ENCODE measurements at places on chromosomes 1 and 21.
A peak's percentile ranks its signal among the peaks of the same experiment; 100 is the strongest.

DNA sequence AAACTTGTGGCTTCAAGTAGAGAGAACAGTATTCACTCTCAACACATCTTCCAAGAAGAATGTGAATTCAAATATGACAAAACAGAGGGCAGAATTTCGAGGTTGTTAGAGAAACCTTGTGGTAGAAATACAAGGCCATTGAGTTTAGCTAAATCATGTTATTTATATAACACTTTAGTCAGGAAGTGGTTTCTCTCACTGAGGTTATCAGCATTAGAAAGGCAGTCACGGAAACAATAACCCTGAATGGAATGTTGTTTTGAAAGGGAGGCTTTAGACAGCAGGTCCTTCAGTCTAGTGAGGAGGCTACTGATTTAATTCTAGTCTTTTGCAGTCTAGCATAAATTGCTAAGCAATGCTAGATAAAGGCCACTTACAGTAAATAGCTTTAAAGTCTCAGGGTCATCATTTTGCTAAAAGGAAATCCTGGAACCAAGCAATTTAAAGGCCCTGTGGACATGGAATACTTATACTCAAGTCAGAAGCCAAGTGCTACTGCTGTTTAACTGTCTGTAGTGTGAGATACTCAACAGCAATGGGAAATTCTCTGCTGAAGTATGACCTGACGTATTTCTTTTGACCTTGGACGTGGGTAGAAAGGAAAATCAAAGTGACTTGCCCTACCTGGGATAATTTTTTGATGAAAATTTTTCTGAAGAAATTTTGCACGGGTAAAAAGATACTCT lies 89.0 kb upstream of the CHODL start:
- no peak for DNase-seq

GRCh38 chr21:23968722-23969647 lies 1638.3 kb downstream of the MRPL39 start:
- DNase-seq: peak; percentile 76

DNA sequence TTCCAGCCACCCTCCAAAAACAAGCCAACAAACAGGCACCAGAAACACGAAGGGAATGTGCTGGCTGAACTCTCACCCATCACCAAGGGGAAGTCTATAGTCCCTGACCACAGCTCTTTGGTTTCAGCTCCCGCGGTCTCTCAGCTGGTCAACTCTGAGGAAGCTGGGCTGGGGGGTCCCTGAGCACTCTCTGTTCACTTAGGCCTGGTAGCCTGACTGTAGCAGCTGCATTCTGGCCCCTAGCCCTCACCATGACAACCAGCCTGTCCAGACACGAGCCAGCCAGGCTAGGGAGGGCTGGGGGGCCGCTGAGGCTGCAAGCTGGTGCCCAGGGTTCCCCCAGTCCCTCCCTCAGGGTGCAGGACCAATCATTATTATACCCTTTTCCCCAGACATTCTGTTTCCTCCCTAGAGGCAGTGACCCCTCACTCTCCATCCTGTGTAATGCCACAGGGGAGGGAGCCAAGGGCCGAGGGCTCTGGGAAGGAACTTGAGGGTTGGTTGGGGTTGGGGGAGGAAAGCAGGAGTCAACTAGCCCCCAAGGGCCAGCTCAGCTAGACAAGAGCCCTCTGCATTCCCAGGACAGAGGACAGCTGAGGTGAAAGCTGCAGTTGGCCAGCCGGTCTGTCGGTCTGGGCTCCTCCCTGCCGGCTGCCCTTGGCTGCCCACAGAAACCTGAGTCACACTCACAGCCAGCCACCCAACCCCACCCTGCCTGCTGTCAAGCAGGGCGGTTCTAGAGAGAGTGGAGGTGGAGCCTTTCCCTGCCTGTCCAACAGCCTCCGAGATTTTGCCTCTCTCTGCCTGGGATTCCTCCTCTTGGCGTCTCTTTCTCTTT lies 1.2 kb upstream of the TRAPPC3 start:
- DNase-seq: peak; percentile 35

DNA sequence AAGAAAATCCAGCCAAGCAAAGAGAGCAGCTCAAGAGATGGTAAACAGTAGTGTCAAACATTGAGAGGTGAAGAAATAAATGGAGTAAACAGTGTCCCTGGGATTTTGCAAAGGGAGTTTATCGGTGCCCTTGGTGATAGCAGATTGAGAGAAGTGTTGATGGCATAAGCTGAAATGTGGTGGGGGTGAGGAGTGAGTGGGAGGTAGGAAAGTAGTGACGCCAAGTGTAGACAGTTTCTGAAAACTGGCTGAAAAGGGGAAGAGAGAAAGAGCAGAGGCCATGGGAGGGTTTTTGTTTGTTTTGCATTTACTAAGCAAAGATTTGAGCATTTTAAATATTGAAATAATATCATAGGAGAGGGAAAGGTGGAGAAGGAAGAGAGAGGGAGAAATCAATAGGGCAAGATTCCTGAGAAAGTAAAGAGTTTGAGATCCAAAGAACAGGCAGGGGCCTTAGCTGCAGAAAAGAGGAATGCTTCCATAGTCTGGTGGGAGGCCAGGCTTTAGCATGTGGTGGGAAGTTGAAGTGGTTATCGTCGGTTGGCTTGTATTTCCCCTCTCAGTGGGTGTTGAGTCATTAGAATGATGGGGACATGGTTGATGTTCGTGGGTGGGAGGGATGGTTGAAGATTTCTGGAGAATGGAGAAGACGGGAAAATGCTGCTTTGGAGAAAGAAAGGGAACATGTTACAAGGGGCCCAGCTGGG lies 26.8 kb upstream of the RASAL2 start:
- DNase-seq: no peak

DNA sequence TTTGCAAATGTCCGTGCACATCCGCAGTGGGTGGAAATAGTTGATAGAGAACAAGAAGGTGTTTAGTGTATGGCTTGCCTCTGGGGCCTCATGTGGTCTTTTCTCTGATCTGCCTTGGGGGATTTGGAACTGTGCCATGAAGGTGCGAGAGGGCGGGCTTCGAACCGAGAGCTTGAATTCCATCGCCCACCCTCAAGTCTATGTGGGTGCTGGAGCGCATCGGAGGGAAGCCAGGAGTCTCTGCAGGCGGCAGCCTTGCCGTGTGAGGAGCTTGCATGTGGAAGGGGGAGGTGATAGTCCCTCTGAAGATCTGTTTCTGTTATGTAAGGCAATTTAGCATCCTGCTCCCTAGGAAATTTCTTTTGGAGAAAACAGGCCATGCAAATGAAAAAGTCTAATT lies 119.6 kb downstream of the HUNK start:
- DNase-seq: no peak

DNA sequence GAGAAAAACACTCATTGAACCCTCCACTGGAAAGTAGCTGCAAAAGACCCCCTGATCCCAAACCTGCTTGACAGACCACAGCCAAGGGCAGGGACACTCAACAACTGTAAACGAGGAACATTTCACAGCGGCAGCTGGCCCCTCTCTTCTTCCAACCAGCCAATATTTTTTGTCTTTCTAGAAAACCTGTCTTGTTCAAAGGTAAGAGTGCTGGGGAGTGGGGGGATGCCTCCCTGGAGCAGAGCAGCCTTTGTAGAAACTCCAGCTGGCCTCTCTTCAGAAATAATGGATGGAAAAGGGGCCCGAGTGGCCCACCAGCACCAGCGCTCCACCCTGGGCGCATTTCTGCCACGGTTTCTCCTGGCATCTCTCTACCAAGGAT lies 384.0 kb downstream of the RRAGC start:
- DNase-seq: no peak

GRCh38 chr1:99559166-99559565 lies 86.7 kb upstream of the PALMD start:
- DNase-seq: no peak

GRCh38 chr1:2866422-2867086 lies 65.1 kb upstream of the TTC34 start:
- no peak for DNase-seq

GRCh38 chr1:228978484-228979324 lies 243.4 kb downstream of the RHOU start:
- no peak for DNase-seq

- DNase-seq: no peak
These were observed 786.6 kb upstream of the RGS18 start for GRCh38 chr1:191371626-191372025.

DNA sequence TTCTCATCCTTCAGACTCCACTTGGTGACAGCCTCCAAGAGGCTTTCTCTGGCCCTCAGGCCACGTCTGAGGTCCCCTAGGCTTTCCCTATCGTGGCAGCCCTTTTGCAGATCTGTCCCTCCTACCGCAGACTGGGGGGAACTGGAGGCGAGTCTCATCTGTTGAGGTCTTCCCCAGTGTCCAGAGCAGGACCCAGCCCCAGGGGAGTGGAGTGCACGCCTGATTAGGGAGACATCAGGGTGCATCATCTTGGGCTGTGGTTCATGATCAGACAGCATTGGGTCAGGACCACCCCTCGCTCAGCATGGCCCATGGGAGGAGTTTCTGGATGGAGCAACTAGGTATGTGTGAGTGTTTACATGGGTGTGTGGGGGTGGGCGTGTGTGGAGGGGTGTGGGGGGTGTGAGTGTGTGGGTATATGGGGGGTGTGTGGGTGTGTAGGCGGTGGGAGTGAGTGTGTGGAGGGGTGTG lies 8.5 kb upstream of the MATN1 start:
- no peak for DNase-seq

DNA sequence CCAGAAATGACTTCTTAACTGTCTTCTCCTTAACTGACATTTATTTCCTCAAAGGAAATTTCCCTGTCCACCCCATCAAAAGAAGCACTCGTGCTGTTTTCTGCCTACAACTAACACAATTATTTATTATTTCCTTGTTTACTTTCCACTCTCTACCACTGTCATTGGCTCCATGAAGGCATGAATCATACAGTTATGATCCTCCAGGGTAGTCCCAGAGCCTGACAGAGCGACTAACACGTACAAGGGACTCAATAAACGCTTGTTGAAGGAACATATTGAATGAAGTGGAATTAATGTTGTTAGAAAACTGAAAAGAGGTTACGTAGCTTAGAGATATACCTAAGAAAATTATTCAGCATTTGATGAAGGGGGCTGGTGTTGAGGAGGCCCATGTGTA lies 20.9 kb downstream of the GREM2 start:
- DNase-seq: no peak

GRCh38 chr21:35136586-35137219 lies 87.6 kb upstream of the RUNX1 start:
- no peak for DNase-seq

DNA sequence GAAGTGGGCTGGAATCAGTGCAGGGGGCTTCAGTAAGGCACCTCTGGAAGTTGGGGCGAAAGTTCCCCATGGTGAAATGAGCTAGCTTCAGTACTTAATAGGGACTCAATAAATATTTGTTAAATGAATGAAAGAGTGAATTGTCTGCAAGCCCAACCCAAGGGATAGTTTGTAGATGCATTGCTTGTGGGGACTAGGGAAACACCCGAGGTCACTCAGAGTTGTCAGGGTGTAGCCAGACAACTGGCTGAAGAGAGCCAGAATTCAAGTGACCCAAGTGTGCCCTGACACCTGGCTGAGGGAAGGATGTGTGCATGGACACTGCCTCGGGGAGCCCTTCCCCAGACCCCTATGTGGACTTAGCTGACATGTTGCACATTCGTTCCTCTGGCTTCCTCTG lies 1.3 kb upstream of the SLC26A9 start:
- no peak for DNase-seq

GRCh38 chr21:35933466-35933865 lies 126.9 kb downstream of the SETD4 start:
- DNase-seq: no peak

DNA sequence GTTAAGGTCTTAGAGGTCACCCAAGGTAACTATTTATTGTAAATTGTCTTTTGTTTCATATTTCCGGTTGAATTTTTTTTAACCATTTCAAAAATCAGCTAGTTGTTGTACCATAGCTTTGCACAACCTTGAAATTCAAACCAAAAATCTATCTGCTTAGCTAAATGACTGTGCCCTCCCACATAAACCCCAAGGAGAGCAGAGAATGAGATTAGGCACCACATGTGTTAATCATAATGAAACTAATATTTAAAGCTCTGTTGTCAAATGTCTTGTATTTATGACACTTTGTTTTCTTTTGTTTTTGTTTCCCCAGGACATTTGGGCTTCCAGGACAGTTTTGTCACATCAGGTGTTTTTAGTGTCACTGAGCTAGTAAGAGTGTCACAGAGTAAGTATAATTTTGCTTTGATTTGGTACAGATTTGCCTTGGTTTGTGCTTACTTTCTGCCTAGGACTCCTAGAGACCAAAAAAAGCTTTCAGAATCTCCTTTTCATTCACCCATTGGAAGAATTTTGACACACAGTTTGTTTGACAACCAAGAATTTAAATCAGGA lies 249.9 kb downstream of the NFIA start:
- DNase-seq: no peak

GRCh38 chr1:185645162-185645640 lies 89.0 kb upstream of the HMCN1 start:
- no peak for DNase-seq

- DNase-seq: no peak
These were observed 17.2 kb downstream of the PPT1 start for GRCh38 chr1:40079774-40080400.

GRCh38 chr21:44691686-44692085 lies 5.3 kb upstream of the KRTAP10-12 start:
- DNase-seq: no peak

DNA sequence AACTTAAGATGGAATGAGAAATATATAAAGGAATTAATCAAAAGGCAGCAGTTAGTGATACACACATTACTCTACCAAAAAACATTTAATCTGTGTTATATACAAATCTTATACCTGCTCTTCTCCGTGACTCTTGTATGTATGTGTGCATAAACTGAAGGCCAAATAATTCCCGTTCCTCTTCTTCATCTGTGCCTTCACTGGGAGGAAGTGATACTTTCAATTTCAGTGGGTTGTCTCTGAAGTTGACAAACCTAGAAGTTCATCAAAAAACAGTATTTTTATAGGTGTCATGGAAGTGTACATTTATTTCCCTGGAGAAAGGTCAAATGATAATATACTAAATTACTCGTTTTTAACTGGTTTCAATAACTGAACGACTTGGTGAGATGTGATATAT lies 19.3 kb downstream of the TRMT13 start:
- DNase-seq: no peak

DNA sequence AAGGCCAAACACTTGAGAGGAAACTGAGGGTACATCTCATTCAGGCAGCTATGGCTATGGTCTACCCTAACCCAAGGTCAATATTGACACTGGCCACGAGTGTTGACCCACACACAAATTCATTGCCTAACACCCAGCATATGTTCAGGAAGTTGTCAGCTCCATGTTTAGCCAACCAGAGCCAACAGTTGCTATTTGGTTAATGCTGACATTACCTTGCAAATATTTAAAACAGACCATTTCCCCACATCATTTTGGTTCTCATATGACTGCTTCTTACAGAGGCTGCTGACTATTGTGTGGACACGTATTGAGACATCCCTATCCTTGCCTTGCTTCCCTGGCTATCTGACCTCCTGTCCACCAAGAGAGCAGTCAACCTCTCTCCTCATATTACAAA lies 97.3 kb downstream of the LMX1A start:
- no peak for DNase-seq

- DNase-seq: no peak
These were observed 7.4 kb downstream of the NBPF3 start for GRCh38 chr1:21447311-21447710.

- no peak for DNase-seq
These were observed 17.2 kb upstream of the BEND5 start for GRCh38 chr1:48793863-48794262.

Data from naive thymus-derived CD4-positive, alpha-beta T cell (primary cell).